ENCODE measurements at places on chromosomes 12 and 14.
A peak's percentile ranks its signal among the peaks of the same experiment; 100 is the strongest.

DNA sequence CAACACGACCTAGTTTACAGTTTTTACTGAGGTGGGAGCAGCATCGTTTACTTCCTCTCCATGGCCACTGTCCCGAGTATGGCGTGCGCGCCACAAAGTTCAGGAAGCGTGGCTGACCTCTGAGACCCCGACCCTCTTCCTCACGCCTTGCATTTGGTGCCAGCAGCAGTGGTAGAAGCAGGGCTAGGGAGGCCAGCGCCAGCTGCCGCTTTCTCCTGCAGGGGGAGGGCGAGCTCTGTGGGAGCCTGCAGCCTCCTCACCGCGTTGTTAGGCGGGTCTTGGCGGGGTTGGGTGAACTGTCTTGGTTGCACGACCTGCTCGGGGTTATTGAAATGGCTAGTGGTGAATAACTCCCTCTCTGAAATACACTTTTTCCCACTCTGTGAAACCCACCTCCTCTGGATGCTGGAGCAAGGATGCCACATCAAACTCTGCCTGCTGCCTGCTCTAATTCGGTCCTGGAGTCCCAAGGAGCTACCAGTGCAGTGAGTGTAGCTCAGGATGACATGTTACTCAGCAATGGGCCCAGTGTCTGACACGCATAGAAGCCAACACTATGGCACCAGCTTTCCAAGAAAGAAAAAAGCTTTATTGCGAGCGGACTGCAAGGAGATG lies 22.3 kb upstream of the TDRD9 start:
- DNase-seq: no peak

GRCh38 chr12:112381406-112381882 lies 787 bp downstream of the HECTD4 start:
- DNase-seq: peak; percentile 55

- DNase-seq: no peak
Measured at GRCh38 chr12:167959-168600, 45.9 kb downstream of the SLC6A12 start.

DNA sequence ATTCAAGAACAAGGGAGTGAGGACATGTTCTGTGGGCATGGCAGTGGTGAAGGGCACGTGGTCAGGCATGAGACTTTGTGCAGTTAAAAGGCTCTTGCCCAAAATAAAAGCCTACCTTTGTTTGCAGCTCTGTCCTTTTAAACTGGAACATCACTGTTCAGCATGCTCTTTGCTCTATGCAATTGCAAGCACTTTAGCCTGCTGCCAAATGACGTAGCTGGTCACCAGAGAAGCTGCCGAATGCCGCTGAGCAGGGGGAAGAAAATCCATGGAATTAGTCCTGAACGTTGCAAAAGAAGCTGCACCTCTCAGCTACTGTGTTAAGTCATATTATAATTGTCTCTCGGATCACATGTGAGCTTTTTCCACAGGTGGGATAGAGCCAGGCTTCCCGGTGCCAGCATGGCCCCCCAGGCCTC lies 176.3 kb upstream of the DIO2 start:
- no peak for DNase-seq

- DNase-seq: no peak
Measured at GRCh38 chr12:64332938-64333337, 57.6 kb downstream of the C12orf56 start.

- DNase-seq: peak; percentile 41
Measured at GRCh38 chr14:65821224-65821753, 408.8 kb downstream of the FUT8 start.

DNA sequence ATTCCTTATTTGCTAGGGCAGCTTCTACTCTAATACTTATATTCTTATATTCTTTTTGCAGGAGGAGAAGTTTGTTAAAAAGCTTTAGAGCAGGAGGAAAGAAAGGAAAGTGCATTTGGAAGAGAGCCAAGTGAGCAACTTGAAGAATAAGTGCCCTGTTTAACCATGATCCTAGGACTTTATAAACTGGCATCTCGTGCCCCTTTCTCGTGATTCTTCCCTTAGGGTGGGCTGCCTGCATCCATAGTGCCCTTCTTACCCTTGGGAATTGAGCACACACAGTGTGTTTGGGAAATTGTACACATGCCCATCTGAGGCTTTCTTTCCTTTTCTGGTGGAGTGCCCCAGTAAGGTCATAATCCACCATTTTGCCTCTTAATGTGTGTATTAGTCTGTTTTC lies 141.9 kb downstream of the NUBPL start:
- DNase-seq: no peak

- DNase-seq: no peak
Measured at GRCh38 chr14:94574336-94574735, 6.9 kb upstream of the SERPINA5 start.

DNA sequence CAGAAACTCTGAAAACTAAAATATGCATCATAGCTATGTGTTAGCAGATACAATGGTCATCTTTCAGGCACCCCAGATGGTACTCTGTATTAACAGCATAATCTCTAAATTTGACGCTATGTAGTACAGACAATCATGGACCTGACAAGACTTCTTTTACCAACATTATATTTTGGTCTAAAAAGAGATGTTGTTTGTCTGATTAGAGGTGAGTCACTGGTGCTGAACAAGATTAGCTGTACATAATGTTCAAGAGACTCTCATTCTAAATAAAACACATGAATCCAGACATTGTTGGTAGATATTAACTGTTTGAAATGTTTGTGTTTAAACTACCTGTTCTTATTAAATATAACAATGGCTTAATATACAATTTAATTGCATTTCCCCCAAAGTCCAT lies 146.4 kb upstream of the LMNTD1 start:
- no peak for DNase-seq

DNA sequence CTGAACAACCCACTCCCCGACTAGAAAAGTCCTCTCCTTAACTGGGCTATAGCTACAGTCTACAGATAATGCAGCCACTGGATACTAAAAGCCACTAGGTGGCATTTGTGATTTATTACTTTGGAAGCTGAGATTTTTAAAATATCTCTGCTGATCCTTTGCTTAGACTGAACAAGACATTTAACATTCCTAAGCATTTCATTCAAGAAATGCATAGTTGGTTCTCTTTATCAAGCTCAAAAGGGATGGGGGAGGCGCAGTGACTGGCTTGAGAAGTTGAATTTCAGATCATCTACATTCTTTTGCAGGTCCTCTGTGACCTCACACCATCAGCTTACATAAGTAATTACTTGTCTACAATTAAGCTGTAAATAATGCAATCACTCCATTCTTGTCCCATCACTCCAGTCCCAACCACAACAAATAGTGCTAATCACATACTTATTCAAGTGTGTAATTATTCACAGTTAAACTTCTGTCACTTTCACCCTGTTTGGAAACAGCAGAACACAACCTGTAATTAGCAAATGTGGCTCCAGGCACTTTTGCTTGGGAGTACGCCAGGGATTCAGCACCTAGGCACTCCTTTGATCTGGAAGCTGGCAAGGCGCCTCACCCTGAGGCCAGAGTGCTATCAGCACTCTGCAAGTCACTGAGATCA lies 203.6 kb downstream of the NOVA1 start:
- DNase-seq: no peak

DNA sequence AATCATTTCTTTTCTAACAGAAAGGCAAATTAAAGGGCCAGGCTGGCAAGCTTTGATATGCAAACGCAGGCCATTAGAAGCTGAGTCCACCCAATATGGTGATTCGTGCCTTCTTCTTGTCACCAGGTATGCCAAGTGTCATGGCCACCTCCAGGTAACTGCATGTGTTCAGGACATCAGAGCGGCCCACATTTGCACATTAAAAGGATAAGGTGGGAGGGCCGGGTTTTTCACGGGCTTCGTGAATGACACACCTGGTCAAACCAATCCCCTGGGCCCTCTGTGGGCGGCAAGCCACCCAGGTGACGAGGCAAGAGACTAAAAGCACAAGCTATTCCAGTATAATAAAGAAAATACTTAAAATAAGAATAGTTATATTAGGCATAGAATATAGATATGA lies 75.9 kb upstream of the TSPAN11 start:
- no peak for DNase-seq

DNA sequence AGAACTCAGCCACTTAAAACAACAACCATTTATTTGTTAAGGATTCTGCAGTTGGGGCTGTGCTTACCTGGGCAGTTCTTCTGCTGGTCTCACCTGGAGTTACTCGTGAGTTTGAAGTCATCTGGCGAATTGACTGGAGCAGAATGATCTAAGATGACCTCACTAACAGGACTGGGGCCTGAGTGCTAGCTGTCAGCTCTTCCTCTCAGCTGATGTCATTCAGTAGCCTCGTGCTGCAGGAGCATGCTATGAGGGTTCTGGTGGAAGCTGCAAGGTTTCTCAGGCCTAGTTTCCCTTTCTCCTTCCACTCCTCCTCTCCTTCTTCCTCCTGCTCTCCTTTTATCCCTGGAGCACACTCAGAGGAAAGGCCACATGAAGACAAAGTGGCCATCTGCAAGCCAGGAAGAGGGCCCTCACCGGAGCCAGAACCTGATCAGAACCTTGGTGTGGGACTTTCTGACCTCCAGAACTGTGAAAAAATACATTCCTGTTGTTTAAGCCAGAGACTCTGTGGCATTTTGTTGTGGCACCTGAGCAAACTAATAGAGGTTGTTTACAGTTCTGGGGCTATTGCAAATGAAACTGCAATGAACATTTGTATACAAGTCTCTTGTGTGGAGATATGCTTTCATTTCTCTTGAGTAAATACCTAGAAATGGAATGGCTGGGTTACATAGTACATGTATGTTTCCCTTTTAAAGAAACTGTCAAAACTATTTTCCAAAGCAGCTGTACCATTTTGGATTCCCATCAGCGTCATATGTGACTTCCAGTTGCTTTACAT lies 21.9 kb upstream of the MAP3K9 start:
- DNase-seq: no peak

DNA sequence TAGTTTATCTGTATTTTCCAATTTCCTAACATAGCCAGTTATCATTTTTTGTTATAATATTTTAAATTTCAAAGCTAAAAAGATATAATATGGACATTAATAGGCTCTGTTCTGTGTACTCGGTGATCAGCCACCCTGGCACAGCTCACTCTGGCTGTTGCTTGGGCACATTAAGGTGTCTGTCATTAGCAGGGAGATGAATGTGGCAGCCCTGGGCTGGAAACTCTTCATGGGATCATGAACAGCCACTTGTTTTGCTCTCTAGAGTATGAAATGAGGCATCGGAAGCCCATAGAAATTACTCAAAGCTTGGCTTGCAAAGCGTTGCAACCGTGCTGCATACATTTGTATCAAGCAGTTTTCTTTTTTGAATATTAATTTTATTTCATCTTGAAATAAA lies 233.2 kb downstream of the DACT1 start:
- no peak for DNase-seq

GRCh38 chr12:112443916-112444315 lies 25.2 kb downstream of the PTPN11 start:
- no peak for DNase-seq

- DNase-seq: no peak
Measured at GRCh38 chr12:101407049-101407435, 530 bp downstream of the ARL1 start.

GRCh38 chr14:77625360-77625759 lies 8.9 kb upstream of the SPTLC2 start:
- no peak for DNase-seq

DNA sequence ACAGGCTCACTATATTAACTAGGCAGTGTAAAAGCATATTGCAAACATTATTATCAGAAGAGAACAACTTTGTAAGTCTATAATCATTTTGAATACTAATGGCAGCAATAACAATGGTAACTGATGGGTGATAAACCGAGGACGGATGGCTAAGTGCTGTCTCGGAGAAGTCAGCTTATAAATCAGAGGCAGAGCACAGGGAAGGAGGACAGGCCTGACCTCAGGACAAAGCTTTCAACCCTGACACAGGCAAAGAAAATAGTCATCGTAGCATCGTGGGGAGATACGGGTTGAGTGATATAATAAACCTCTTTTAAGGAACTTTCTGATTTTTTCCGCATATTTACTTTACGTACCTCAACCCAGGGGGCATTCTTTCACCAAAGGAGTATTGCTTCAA lies 48.4 kb downstream of the FLRT2 start:
- DNase-seq: no peak

DNA sequence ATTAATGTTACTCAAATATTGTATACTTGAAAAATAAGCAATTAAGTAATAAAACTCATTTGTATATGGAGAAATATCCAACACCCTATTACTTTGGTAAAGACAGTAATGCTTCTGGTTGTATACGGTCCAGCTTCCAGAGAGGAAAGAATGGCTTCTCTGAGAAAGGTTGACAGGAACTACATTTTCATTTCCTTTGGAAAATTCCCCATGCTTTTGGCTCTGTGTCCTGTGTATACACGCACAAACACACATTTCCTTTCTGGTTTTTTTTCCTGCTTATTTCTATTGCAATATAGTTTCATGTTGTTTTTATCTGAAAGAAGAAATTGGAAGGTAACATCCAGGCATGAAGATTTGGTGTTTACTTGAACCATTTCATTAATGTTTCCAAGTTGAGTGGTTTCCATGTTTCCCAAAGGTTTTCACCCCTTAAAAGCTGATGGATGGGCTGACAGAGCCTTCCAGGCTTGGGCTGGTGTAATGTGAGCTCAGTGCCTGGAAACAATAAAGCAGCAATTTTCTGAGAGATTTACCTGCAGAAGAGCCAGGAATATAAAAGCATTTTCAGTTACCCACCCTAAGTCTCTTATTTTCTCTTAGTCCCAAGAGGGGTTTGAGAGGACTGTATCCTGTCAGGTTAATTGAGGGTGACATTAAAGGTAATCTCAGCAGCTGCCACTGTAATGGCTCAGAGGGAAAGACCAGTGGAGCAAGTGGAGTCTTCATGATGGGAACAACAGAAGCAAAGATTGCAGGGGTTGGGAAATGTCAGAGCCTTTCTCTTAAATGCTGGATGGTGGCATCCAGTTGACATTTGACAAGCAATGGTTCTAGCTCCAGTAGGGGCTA lies 33.4 kb upstream of the TMTC1 start:
- DNase-seq: no peak

DNA sequence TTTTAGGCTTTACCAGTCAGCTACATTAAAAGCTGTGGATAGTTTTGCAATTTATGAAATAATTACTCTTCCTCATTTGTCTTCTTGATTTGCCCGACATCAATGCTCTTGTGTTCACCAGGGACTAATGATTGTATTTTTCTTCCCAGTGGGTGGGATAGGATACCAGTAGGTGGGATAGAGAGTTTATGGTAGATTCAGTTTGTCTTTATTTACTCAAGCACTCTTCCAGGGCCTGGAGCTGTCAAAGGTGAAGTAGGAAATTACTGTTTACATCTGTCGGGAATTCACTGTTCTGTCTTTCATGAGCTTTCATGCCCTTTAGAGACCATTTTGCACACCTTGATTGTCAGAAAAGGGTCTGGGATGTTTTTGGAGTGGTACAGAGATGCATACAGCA lies 36.6 kb downstream of the ETV6 start:
- no peak for DNase-seq

GRCh38 chr14:78790271-78790670 lies 620.1 kb downstream of the NRXN3 start:
- no peak for DNase-seq

GRCh38 chr14:94129758-94130414 lies 482 bp upstream of the IFI27L2 start:
- DNase-seq: peak; percentile 19

Data from immature natural killer cell (primary cell).